ENCODE measurements at places on chromosomes 7 and 10.

DNA sequence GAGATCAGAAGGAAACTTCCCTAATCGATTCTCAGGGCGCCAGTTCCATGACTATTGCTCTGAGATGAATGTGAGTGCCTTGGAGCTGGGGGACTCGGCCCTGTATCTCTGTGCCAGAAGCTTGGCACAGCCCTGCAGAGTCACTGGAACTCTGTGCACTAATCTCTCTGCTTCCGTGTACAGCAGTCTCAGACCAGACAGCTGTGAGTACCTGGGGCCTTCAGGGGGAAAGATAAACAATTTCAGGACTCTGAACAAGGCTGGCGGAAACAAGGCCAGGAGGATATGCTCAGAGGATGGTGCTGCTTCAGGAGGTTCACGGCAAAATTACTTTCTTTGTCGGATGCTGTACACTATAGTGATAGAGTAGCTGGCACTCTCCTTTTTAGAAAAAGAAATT is 131.7 kb upstream of the PRSS58 start:
- DNase-seq, result no peak

- DNase-seq, result no peak
These were observed 60.9 kb downstream of the ANKRD7 start for GRCh38 chr7:118285358-118285757.

DNA sequence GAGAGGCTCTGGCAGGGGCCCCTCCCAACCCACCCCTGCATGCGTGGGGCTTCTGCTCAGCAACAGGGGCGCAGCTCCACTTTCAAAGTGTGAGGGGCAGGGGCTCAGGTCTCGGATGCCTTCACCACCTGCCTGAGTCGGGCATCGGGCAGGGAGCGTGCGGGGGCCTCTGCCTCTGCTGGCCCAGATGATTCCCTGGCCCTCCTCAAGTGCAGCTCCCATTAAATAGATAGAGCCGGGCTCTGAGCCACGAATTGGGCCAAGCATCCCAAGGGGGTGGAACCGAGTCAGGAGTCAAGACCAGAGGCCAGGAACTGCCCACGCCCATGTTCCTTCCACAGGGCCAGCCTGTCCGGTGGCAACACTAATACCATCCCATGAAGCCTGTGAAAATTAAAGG is 108.9 kb upstream of the FAM20C start:
- no peak for DNase-seq

DNA sequence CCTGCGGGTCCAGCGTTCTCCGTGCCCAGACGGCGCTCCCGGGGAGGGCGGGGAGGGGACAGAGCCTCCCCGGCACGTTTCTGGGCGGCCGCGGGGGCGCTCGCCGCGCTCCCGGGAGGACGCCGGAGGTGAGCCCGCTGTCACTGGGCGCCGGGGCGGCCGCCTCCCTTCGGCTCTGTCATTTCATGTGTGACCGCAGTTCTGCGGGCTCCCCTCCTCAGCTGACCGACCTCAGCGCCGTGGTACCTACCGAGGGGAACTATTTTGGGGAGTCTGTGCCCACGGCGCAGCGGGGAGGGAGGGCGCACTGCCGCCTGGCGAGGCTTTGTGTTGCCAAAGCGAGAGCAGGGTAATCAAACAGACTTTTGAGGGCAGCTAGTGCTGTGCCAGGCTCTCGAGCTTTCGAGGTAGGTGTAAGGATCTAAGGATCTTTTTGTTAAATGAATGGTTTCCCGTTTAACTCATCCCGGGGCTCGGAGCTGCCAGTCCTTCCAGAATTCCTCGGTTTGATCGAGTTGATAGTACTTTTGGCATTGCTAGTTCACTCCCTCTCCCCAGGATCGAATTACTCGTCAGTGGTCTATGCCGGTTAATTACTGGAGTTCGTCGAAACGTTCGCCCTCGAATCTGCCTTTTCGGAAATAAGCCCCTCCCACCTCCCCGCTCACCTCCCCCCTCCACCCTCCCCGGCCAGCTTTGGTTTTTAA is 1.9 kb downstream of the ARID5B start:
- peak; percentile 49 for DNase-seq

DNA sequence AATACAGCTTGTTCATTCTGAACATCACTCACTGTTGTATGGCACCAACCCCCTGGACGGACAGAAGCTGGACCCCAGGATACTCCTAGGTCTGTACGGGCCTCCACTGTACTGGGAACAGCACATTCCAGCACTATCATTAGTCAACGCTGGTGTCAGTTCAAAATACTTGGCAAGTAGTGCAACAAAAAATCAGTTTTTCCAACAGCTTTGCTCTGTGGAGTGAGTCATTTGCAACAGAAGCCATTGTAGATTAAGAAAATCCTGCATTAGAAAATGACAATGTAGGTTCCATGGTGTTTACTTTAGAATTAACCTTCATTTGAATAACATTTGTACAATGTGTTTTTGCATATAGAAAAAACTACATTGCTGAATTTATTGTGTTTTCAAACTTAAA is 266.6 kb downstream of the HDAC9 start:
- DNase-seq, result no peak

DNA sequence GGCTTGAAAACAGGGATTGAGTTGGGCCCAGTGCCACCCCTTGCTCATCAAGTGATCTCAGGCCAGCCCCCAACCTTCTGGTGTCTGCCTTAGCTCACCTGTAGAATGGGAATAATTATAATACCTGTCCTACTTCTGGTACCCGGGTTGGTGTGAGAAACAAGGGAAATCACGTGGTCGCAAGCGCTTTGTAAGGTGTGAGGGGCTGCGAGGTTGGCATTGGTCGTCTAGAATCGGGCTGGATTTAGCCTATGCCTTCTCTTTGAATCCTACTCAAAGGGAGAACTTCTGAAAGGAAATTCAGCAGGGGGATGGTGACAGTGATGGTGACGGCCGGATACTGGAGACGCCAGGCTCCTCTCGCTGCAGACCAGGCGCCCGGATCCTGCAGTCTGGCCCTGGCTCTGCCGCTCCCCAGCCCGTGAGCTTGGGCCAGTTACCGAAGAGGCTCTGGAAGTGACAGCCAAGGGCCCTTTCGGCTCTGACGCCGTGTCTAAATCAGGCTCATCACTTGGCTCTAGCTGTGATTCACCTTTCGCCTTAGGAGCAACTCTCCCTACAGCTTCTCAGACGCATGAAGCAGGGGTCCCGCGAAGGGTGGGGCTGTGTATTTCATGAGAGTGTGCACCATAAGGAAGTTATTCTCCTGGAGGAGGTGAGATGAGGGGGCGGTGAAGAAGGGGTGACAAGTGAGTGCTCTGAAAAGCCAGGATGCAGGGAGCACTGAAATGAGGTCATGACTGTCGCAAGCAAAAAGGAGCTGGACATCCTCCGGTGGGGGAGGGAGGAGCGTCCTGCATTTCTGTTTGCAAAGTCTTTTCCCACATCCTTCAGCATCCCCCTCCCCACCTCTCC is 4.0 kb upstream of the CREB5 start:
- no peak for DNase-seq

DNA sequence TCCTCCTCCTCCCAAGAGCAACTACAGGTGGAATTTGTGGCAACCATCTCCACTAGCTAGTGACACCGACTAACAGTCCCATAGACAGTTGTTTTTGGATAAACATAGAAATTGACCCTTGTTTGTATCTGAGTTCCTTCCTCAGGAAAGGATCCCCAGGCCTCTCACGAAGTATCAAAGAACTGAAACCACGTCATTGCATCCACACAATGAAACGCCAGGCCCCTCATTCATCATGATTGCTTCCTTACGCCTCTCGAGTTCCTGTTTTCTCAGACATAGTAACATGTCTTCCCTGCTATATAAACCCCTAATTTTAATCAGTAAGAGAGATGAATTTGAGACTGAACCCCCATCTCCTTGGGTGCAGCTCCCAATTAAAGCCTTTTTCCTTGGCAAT is 18.1 kb downstream of the SLC35G1 start:
- DNase-seq, result no peak

GRCh38 chr10:124078714-124079113 is 14.7 kb downstream of the CHST15 start:
- DNase-seq, result no peak

DNA sequence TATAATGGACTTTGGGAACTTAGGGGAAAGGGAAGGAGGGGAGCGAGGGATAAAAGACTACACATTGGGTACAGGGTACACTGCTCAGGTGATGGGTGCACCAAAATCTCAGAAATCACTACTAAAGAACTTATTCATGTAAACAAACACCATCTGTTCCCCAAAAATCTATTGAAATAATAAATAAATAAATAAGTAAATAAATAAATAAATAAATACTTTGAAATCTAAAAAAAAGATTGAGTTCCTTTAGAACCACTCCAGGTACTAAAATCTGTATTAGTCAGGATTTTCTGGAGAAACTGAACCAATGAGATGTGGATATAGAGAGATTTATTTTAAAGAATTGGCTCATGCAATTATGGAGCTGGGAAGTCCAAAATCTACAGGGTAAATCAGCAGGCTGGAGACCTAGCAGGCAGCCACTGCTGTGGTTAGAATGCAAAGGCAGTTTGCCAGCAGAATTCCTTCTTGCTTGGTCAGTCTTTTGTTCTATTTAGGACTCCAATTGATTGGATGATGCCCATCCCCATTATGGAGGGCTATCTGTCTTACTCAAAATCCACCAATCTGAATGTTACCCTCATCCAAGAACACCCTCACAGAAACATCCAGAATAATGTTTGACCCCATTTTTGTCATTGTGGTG is 8.9 kb downstream of the IGFBP1 start:
- no peak for DNase-seq

DNA sequence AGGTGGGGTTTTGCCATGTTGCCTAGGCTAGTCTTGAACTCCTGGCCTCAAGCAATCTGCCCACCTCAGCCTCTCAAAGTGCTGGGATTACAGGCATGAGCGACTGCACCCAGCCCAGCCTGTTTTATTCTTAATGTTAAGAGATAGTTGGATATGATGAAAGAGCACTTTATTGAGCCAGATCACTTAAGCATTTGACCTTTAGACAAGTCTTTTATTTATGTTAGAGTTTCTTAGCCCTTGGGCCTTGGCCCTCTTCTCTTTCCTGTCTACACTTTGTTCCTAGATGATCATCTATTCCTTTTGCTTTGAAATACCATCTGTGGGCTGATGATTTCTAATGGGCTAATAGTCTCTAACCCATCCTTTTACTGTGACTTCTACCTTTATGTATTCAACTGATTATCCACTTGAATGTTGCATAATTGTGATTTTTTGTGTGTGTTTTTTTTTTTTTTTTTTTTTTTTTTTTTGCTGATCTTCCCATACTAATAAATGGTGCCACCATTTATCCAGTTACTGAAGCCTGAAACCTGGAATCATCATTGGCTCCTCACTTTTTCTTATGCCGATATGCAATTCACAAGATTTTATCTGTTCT is 34.8 kb downstream of the BTRC start:
- DNase-seq, result no peak

DNA sequence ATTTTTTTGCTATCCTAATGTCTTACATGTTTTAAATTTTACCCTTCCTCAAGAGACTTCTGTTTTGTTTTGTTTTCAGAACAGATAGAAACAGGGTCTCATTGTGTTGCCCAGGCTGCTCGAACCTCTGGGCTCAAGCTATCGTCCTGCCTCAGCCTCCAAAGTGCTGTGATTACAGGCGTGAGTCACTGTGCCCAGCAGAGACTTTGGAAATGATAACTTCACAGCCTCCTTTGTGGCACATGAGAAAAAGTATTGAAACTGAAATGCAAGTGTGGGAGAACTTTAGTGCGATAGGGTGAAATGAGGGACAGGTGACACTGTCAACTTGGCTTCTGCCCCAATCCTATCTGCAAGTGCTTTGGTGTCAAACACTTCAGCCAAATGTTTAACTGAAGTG is 21.6 kb downstream of the IRF5 start:
- DNase-seq, result no peak

GRCh38 chr10:49759787-49760551 is 2.2 kb downstream of the OGDHL start:
- no peak for DNase-seq

GRCh38 chr10:60878224-60878623 is 65.8 kb downstream of the RHOBTB1 start:
- no peak for DNase-seq

DNA sequence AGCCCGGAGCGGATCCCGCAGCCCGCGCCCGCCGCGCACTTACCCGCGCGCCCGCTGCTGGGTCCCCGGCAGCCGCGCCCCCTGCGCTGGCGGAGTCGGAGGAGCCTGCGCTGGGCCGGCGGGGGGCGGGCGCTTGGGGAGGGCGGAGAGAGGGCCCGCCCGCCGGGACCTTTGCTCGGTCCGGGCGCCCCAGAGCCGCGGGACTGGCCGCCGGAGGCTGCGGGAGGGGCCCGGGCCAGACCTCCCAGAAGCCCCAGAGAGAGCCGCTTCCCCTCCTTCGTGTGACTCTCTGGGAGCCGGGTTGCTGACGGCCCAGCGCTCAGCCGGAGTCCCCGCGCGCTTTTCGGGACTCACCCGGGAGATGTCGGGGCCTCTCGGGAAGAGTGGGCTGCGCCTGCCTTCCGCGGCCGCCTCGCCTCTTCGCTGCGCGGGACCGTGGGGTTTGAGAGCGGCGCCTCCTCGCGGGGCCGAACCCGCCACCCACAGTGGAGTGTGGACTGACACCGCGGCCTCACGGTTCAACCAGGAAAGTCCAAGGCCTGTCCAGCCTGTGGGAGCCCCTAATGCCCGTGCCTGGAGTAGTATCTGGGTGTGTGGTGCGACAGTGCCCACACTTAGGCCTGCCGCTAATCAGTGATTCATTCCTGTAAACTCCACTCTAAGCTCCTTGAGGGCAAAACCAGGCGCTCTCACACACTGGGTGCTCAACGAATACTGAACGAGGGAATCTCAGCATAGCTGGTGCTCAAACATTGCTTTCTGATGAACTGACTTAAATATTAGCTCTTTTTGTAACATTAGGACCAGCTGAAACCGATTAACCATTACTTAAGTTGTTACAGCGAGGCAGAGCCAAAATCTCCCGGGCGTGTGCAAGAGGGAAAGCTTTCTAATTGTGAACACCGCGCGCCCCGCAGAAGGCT is at the start of gene GSDME:
Gene GSDME, minus strand, starts transcription at position 112 of the 923 bp plus-strand sequence. CDS start 7,690 bp downstream, outside the sequence.
- no peak for DNase-seq

DNA sequence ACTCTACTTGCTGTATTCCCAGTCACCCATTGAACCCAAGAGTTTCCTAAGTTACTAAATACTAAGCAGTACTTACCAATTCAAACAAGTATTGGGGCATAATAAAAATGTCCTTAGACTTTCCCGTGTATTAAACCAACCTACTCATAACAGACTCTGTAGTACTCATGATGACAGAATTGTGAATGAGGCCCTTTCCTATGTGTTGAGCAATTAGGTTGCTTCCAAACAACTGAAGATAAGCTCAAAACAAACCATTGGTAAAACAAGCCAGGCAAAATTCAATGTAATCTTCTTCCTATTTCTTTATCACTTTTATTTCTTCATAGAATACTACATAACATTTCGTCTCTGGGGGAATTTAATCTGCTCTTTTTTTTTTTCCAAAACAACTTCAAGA is 106.5 kb upstream of the ANK3 start:
- DNase-seq, result no peak

DNA sequence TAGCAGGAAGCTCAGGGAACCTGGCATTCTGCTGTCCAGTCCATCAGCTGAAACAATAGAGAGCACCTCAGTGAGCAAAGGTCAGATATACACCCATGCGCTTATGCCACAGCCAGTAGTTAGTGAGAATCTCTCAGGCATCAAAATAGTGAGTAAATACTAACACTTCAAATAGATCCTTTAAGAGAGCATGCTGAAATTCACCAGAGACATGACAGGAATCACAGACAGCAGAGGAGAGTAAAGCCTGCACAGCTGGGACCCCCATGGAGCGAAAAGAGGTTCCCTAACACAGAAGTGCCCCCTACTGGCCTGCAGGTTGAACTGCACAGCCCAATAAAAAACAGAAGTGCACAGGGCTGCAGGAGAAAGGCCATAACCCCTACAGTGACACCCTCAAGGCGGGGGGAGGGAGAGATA is 57.6 kb upstream of the ANTXRL start:
- no peak for DNase-seq

Data from activated effector memory CD4-positive, alpha-beta T cell treated with Interleukin-2 at 50 U/mL for 16 hours (primary cell).